ENCODE measurements at places on chromosomes 6 and 20.

DNA sequence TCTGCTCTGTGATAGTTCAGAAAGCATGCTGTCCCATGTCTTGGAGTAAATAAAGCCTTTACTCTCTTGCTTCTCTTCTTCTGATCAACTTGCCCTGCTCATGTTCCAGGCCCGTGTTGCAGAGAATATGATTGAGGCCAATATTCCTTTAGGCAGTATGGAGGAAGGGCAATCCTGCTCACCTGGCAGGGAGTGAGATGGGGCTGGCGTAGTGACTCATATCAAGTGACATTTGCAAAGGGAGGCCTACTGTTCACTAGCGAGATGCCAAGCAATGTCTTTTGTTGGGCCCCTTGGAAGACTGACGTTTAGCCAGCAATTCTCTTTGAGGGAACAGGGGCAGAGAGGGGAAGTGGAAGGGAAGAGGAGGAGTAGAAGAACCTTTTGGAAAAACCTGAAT, 19.7 kb downstream of the ADTRP start:
- no peak for DNase-seq

- no peak for DNase-seq
Observed at GRCh38 chr20:21353236-21353635, 44.1 kb downstream of the NKX2-4 start.

GRCh38 chr20:24842918-24843715, 106.0 kb upstream of the CST7 start:
- DNase-seq: peak; percentile 75

GRCh38 chr6:5199283-5199682, 61.5 kb downstream of the LYRM4 start:
- DNase-seq: no peak

DNA sequence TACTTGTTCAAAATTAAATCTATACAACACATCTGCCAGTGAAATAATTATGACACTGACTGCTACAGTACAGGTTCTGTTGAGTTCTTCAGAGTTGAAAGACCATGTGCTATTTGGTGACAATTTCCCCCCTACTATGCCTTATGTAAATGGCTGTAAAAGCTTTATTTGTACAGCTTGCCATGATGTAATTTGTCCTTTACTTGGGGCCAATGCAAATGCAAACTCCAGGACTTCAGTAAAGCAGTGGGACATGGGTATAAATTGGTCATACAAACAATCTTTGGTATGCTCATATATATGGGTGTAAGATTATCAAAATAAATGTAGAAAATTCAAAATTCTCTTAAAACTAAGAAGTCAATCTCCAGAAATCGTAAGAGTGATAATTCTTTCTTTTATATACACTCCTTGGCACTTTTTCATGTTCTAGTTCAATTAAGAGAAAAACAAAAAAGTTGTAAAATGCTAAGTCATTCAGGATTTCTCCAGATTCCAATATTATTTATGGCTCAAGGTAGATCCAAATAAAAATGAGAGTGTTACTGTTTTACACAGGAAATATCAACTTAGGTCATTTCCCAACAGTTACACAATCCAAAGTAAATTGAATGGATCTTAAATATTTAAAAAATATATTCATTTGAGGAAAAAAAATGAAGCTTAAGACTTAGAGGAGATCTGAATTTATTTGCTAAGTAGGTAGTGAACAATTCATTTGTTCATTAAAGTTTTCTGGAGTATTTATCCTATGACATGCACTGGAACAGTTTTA, 1310.5 kb upstream of the CITED2 start:
- no peak for DNase-seq

- DNase-seq: no peak
Observed at GRCh38 chr6:81865712-81866111, 113.2 kb upstream of the TENT5A start.

- DNase-seq: peak; percentile 68
Observed at GRCh38 chr6:78831492-78831891, 35.9 kb upstream of the IRAK1BP1 start.
